GM03348 (cell line): ENCODE measurements at places on chromosomes 3 and 15.

- no peak for DNase-seq
These were observed 302.2 kb downstream of the NAALADL2 start for GRCh38 chr3:175161291-175161690.

DNA sequence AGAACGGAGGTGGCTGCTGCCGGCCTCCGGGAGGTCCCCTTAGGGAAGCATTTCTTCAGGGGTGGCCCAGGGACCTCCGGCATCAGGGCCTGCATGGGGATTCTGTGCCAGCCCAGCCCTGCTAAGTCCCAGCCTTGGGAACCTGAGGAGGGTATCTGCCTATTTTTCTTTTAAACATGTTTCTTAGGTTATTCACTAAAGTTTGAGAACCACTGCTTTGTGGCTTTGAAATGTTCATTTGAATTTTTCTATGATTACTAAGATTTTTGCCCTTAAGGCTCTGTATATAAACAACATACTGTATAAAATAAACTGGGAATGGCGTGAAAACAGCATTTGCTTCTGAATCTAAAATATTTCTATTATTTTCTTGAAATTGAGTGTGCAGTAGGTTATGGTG lies 24.4 kb downstream of the FAN1 start:
- DNase-seq = no peak

GRCh38 chr3:16908896-16909295 lies 24.1 kb downstream of the PLCL2 start:
- DNase-seq = no peak

- no peak for DNase-seq
These were observed 29.4 kb upstream of the SLCO2A1 start for GRCh38 chr3:134059035-134059601.

DNA sequence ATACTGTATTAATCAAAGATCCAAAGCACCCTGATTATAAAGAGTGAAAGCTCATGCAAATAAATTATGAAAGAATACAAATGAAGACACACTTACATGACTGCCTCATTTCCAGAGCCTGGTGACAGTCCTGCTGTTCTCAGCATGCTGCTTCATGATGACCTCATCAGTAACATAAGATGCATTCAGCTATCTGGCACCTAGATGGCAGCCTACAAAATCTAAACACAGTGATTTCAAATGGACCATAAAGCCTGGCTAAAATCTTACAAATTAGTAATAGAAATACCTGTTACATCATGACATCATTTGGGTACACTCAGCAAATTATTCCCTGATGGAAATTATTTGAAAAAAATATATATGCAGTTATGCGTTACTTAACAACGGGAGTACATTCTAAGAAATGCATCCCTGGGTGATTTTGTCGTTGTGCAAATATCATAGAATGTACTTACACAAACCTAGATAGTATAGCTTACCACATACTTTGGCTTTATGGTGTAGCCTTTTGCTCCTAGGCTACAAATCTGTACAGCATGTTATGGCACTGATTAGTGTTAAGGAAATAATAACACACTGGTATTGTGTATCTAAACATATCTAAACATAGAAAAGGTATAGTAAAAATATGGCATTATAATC lies 207.2 kb downstream of the EPHA3 start:
- DNase-seq = peak; percentile 13

- no peak for DNase-seq
These were observed 382.9 kb downstream of the OTOL1 start for GRCh38 chr3:161879470-161879869.

DNA sequence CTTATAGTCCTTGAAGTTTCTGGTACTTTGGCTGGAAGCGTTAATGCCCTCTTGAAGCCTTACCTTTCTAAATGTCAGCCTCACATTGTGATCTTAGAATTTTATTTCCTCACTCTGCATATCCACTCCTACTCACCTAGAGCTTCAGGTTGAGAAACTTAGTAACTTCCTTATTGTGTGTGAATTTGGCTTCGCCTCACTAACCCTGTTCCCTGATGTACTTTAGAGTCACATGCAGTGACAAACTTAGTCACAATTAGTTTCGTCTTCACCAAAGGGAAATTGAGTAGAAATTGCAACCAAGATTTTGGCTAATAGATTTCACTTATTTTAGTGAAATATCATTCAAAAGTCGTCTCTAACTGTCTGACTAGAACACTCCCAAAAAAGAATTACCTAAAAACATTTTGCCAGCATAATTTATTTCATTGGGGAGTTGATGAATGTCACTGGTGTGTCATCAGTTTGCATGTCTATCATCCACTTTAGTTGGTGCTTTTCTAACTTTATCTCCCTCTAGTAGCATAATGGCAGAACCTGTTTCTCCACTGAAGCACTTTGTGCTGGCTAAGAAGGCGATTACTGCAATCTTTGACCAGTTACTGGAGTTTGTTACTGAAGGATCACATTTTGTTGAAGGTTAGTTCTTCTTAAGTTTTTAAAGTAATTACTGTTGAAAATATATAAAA lies 960 bp downstream of the MFN1 start:
- no peak for DNase-seq
